ENCODE measurements at places on chromosomes 3 and 15.

DNA sequence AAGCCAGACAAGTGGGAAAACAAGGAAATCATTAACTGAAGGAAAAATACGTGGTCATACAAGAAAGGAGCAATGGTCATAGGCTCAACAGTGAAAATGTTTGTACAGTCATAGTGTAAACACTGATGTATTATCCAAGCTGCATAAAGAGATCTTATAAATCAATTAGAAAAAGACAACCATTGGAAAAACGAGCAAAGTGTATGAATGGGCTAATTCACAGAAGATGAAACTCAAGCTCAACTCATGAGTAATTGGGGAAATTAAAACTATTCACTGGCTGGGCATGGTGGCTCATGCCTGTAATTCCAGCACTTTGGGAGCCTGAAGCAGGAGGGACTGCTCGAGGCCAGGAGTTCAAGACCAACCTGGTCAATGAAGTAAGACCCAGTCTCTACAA lies 6.4 kb upstream of the IGF2BP2 start:
- no peak for DNase-seq

GRCh38 chr15:79078763-79079410 lies 11.7 kb downstream of the RASGRF1 start:
- no peak for DNase-seq

- DNase-seq, result no peak
Observed at GRCh38 chr15:57525581-57525980, 66.1 kb upstream of the MYZAP start.

DNA sequence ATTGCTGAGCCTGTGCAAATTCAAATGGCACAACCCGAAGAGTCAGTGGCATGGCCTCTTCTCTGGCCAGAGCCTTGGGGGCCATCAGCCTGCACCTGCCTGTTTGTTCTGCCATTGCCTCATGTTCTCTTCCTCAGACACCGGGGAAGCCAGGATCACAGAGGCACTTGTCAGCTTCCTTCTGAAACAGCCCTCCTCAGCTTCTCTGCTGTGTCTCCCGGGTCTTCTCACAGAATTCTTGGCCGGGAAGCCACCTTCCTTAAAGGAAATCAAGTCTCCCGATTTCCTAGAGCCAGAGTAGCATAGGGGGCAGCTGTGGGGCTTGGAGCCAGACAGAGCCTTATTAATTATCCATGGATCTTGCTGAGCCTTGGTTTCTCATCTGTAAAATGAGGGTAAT lies 47.4 kb upstream of the CGNL1 start:
- DNase-seq, result no peak

GRCh38 chr3:160754371-160754854 lies 1.6 kb upstream of the PPM1L start:
- no peak for DNase-seq

GRCh38 chr3:27200721-27201489 lies 168.3 kb downstream of the NEK10 start:
- DNase-seq, result no peak

- no peak for DNase-seq
Observed at GRCh38 chr15:52483707-52484106, 45.0 kb downstream of the MYO5A start.

GRCh38 chr15:84934942-84935729 lies 46.5 kb upstream of the PDE8A start:
- no peak for DNase-seq

- DNase-seq, result no peak
Observed at GRCh38 chr3:150763841-150764483, 993 bp upstream of the SIAH2 start.

DNA sequence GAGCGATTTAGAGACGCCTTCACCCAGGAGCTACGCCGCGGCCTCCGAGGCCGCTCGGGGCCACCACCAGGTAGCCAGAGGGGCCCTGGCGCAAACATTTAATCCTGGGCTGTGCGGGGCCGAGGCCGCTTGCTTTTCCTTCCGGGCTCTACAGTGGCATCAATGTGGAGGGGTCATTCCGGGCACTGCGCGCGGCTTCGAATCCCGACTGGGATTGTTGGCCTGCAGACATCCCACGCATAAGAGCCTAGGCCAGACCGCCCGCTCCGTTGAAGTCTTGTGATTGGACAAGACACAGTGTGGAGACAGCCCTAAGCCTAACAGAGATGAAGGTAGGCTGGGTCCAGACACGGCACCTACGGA lies 568 bp upstream of the NCBP2 start:
- DNase-seq, result no peak

- DNase-seq, result no peak
Observed at GRCh38 chr3:3771094-3771493, 28.1 kb upstream of the LRRN1 start.

DNA sequence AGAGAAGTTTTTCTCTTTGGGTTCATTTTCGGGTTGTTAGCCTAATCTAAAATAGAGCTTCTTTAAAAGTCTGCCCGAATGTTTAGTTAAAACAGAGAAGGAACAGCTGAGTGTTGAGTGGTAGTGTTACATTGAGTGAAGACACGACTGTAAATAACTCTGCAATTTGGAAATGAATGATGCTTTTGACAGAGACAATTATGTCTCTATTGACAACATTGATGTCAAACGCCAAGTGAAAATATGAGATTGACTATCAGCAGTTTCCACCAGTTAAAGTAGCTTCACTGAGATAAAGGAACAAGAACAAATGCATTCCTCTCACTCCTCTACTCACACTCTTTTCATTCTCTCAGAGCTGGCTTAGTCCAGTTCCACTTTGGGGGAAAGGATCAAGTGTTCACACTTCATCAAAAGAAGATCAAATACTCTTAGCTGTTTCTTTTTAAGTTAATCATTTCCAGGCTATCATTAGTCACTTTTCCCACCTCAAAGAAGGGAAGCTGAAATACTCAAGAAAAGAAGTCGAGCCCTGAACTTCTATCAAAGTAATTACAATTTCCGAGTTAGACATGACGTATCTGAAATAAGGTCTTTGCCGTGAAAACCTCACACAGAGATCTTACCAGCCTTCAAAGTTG lies 399.1 kb upstream of the DPH6 start:
- DNase-seq, result no peak

DNA sequence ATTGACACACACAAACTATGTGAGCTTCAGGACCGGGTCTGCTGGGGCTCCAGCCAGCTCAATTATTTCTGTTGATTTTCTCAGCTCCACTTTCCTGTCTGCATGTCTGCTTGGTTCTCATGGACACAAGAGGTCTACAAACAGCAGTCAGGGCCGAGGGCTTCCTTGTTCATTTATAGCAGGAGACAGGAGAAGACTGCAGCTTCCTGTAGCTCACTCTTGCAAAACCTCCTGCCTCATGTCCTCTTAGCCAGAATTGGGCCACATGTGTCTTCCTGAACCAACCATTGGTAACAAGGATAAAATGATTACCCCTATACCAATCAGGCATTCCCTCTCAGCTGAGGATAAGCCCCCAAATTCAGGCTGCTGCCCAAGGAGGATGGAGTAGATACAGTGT lies 182.8 kb downstream of the TLE3 start:
- no peak for DNase-seq

DNA sequence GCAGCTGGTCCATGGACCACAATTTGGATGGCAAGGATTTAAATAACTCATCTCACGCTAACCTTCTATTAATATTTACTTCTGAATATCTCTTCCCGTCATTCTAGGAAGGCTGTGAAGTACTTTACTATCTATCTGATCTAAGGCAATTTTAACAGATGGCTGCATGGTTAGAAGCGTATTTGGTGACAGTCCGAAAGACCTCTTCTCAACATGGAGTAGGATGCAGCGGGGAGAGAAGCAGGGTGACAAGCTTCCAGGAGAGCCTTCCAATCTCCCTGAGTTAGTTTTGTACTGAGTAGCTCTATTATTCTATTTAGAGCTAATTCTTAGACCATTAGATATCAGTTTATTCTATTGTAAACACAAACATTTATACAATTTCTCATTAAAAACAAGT lies 309.4 kb downstream of the PLCL2 start:
- no peak for DNase-seq

DNA sequence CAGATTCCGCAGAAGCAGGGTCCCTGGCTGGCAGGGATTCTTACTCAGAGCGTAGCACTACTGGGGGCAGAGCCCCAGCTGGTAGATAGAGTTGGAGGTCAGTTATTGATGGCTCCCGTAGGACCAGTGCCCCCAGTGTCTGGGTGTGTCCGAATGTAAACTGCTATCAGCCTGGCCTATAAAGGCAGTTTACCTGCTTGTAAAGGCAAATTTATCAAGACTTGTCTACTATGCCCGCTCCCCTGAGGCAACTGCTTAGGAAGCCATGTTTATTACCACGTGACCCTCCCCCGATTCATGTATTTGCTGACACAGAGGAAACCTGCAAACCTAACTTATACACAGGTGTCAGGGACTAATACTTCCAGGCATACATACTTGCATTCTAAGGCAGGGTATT lies 607 bp upstream of the PPP1R14D start:
- no peak for DNase-seq

GRCh38 chr3:179961703-179962078 lies 75.0 kb downstream of the PEX5L start:
- no peak for DNase-seq

GRCh38 chr3:55664387-55664786 lies 177.3 kb upstream of the WNT5A start:
- DNase-seq, result no peak

DNA sequence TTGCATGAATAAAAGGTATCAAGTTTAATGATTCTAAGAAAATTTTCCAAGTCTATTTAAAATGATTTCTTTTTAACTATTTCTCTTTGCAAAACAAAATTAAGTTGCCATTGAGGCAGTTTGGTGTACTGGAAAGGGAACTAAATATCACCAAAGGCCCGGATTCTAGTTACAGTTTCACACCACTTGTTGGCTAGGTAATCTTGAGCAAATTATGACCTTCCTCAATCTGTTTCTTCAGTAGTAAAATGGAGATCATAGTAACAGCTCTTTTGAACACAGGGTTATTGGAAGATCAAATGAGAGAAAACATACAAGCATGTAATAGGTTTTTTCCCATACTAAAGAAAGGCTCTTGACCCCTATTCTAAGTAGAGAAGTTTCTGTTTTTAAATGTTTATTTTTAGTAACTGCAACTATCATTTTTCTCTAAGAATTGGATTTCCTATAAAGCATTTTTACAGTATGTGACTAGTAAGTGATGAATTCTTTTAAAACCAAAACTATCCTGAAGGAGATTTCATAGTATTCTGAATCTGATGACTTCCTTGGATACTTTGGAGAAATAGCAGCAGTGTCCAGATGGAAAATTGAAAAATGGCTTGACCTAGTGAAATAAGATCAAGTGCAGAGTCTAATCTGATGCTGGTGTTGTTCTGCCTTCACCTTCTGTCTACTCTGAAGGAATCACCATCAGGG lies 15.7 kb downstream of the SCAANT1 start:
- no peak for DNase-seq
